AG10803 (cell line): ENCODE measurements at places on chromosomes 5 and 9.

GRCh38 chr5:119276978-119277377, 78.8 kb upstream of the TNFAIP8 start:
- no peak for DNase-seq

DNA sequence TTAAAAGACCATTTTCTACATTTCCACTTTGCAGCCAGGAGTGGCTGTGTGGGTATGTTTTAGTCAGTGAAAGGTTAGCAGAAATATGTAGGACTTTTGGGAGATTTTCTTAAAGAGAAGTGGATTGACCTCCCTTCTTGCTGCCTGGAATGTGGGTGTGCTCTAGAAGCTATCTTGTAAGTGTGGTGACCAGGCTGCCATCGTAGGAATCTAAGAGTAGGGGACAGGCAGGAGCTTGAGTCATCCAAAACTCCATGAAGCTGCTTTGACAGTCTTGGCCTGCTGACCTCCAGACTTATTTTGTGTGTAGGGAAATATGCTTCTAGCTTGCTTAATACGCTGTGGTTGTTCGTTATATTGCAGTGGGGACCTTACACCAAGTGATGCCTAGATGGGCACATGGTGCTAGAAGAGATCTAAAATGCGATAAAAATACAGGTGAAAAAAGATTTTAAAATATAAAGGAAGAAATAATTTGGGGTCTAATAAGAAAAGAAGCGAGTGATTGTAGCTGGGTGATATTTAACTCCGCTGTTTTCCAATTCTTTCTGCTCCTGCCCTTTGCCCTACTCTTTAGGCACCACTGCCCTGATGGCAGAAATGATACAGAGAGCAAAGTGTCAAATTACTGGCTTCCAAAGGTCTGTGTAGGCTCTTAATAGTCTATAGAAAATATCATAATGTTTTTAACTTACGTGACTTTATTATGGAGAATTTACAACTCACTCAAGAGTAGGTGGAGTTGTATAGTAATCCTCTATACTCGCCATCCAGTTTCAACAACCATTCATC, 298.2 kb upstream of the ZNF608 start:
- no peak for DNase-seq

GRCh38 chr5:73104326-73104725, 16.0 kb upstream of the TMEM171 start:
- DNase-seq, result no peak

DNA sequence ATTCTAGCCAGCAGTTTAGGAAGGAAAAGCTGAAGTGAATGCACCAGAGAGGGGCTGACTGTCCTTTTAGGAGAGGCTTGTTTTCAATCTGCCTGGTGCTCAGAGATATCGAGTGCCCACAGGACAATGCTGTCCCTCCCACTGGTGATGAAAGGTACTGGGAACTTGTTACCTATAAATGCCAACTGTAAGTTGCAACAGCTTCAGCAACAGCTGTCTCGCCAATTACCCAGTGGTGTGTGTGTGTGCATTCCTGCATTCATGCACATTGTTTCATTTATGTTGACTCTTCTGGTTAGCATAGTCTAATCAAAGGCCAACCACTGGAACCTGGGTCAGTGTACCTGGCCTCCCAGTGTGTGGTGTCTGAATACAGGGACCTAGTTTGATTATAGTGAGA, 161.1 kb downstream of the CSNK1G3 start:
- DNase-seq, result peak; percentile 55

DNA sequence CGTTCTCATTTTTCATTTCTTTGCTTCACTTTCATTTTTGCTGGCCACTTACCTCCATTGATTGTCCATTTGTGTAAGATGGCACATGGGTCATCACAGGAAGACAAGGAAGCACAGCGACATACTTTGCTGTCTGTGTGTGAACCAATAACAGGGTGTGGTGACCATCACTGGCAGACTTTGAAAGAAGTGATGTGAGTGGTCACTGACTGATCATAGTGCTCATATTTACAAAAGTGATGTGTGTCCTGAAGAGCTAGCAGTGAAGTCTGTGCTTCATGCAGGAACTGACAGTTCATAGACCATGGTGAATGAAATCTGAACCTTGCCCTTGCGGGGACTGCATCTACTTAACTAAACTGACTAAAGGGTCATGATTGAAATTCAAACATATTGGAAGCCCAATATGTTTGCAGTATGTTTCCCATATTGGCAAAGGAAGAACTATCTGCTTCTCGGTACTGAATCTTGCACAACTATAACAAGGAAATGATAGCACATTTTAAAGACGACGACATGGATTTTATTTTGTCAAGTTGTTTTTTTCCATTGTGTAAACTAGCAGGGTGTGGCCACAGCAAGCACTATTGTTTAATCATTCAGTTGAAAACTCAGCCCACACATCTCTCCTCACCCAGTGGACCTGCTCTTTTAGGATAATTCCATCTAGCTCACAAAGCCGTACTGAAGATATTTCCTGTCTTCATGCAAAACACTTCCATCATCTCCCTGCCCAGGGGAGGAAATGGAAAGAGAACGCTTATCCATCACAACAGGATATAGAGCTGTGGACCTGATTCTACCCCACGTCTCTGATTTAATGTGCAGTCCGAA, 232.0 kb upstream of the ANKRD55 start:
- no peak for DNase-seq
